Foreskin keratinocyte (primary cell): ENCODE measurements at places on chromosomes 11 and 22.

- no peak for DNase-seq
Measured at GRCh38 chr11:76803811-76804600, 20.9 kb downstream of the TSKU start.

- no peak for DNase-seq
Measured at GRCh38 chr11:2566223-2567025, 121.6 kb downstream of the KCNQ1 start.

DNA sequence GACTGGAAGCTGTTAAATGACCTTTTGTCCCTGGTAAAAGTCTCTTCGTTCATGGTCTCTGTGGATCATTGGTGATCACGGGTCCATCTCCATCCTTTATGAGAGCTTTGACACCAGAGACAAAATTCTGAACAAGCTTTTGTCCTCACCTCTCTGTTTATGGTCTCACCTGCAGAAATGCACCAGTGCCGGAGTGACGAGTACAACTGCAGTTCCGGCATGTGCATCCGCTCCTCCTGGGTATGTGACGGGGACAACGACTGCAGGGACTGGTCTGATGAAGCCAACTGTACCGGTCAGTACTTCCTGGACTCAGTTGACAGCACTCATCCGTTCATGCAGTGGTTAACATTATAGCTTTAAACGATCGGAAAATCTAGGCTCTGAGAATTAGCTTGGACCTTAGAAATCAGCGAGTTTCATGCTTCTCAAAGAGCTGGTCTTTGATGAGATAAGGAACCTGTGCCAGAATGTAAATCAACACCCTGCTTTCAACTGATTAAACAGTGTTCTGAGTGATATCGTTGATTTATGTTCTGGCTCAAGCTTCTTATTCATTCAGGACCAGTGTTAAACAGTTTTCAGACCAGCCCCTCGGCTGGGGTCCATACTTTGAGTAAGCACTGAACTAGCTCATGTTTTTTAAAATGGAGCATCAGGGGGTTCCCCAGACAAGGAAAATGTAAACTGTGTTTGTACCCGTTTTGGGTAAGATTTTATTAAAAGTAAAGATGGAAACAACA lies 124.5 kb upstream of the SORL1-AS1 start:
- DNase-seq: no peak

DNA sequence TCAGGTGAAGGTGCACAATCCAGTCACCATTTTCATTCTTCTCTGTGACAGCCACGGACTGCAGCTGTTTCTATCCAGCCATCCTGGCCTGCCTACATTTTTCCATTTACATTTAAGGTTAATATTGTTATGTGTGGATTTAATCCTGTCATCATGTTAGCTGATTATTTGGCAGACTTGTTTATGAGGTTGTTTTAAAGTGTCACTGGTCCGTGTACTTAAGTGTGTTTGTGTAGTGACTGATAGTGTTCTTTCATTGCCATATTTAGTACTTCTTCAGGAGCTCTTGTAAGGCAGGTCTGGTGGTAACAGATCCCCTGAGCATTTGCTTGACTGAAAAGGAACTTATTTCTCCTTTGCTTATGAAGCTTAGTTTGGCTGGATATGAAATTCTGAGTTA lies 364.2 kb downstream of the JRKL start:
- DNase-seq: no peak
